Activated CD4-positive, alpha-beta T cell treated with anti-CD3 and anti-CD28 coated beads for 24 hours (primary cell): ENCODE measurements at places on chromosomes 2 and 18.

DNA sequence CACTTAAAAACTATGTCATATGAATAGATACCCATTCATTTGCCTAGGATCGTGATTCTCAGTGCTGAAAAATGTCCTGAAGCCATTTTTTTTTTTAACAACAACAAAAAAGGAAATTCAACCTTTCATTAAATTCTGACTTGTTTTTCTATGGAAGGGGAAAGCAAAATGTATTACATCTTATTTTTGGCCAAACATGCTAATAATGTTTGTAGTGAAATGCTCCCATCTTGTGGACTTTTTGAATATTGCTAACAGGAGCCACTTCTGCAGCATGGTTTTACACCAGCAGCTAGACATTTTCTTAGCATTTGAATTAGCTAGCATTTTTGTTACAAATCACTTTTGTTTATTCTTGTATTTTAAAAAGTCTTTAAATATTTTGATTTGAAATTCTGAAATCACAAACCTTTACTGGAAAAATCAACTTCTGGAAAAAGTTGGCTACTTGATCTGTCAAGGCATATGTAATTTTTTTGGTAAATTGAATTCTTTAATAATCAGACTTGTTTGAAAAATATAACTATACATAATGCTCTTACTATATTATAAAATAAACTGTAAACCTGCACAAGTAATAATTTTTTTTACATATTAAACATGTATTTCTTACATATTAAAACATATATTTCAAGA, 75.8 kb downstream of the KIDINS220 start:
- no peak for DNase-seq

DNA sequence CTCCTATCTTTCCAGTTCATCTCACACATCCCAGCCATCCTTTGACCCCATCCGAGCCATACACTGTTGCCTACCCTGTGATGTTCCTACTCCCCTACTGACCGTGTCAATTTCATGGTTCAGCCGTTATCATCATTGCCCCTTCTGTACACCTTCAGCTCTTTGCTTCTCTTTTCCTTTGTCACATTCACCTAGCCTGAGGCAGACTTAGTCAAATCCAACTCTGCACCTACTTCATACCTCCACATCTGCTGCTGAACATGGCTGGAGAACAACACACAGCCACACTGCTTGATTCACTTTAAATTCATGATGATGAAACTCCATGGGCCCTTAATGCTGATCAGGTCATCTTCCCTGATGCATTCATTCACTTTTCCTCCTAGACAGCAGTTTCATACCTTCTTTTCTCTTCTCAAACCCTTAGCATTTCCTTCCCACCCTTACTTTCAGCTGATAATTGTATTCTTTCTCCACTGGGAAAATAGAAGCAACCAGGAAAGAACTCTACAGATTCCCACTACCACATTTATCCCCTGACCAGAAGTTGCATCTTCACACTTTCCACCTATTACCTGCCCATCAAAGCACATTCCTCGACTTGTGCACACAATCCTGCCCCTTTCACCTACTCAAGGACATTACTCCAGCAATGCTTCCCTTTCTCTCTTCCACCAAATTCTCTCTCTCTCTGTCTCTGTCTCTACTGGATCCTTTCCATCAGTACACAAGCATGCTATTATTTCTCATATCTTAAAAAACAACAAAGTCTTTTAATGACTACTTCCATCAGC, 59.6 kb downstream of the PKDCC start:
- DNase-seq: no peak

DNA sequence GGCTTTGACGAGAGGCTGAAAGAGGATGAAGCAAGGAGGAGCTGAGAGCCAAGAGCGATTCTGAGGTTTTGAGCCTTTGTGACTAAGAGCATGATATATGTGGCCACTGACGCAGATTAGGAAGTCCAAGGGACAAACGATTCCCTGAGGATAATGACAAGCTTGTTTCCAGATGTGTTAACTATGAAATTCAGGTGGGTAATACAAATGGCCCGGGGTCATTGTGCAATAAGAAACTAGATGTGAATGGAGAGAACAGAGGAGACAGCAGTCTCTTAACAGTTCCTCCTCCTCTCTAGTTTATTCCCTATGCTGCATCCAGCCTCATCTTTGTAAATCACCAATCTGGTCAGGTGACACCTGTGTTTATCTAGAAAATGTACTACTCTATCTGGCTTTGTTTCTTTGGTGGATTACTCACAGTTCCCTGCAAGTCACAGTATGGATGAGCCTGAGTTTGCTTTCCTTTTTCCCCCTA, 84.2 kb downstream of the SOCS6 start:
- DNase-seq: no peak

DNA sequence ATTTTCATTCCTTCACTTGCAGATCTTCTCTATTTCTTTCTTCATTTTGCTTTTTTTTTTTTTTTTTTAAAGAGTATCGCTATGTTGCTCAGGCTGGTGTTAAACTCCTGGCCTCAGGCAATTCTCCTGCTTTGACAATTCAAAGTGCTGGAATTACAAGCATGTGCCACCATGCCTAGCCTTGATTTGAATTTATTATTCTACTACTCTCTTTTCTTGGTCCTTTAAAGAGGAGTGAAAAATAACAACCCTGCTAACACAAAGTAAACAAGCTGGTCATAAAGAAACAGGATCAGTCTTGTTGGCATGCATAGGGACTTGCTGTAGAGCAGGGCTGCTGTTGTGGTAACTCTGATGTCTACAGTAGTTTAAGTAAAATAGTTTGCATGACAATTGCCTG, 1615.3 kb upstream of the ZEB2 start:
- DNase-seq: no peak

GRCh38 chr18:31634331-31634713, 42.6 kb downstream of the TTR start:
- DNase-seq: no peak

GRCh38 chr2:9201185-9201891, 5.3 kb upstream of the ASAP2 start:
- DNase-seq: no peak

- no peak for DNase-seq
Observed at GRCh38 chr18:3156325-3156640, 63.5 kb downstream of the MYOM1 start.

DNA sequence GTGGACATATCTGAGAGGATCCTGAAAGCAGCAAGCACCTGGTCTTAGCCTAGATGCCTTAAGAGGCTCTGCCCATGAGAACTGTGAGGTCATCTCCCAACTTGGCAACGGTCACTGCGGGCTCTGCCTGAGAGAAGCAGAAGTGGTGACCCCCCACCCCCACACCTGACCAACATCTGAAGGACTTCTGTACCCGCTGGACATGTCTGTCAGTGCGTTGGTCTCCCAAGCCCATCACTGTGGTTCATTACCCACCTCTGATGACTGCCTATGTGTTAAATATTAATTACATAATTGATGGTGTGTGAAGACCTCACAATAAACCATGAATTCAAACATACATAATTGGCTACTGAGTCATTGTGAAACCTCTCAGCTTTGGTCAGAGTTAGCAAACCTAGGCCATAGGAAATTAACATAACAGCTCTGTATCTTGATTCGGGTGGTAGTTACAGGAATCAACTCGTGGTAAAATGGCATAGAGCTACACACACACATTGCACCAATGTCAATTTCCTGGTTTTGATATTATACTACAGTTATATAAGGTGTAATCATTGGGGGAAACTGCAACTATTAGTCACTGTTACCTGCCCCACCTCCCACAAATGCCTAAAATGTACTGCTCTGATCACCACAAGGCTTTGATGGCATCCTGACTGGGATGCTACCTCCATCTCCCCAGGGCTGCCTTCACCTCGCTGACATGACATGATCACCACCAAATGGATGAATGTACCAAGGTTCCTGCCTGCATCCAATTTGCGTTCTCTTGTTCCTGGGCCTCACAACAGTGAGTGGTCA, 4.3 kb upstream of the GALNT1 start:
- no peak for DNase-seq
